Esophagus muscularis mucosa (tissue), 4 donors: ENCODE measurements at places on chromosomes 1 and 21. TPM values are rescaled to one million over a fixed set of nuclear protein-coding genes. Genes with fewer than 3 reads are reported as not detected.

The RHBDL2 gene
- total RNA-seq, result not detected

The CASQ1 gene
- total RNA-seq, result 4.6 TPM

- no peak for DNase-seq
These were observed 3.4 kb downstream of the ILF2 start for GRCh38 chr1:153667439-153667838.

DNA sequence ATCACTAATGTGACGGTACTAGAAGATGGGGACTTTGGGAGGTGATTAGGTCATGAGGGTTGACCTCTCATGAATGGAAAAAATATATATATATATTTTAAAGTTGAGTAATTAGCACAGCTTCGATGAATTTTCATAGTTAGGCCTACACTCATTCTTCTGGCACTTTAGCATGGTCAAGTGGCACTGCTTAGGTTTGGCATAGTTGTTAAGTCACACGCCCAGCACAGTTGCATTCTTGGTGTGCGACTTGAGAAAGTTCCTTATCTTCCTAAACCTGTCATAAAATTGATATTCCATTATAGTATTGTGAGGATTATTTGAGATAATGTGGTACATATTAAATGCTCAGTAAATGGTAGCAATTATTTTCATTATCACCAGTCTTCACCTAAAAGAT, 47.7 kb downstream of the MAN1A2 start:
- no peak for DNase-seq

- no peak for DNase-seq
These were observed at the start of gene MFAP2 for GRCh38 chr1:16980473-16981268. Gene MFAP2 (minus strand): TSS chr1:16980620. CDS start chr1:16978273, 2,347 bp downstream.
